Aorta (tissue), 5 donors: ENCODE measurements at places on chromosomes 6 and 20.

GRCh38 chr6:36838896-36839748, at the start of gene CPNE5:
Gene CPNE5 (minus strand): TSS chr6:36839444. CDS start chr6:36839377, 67 bp downstream.
- no peak within 1 kb of the TSS for H3K27ac ChIP-seq
- H3K36me3 ChIP-seq = no peaks in the 10 kb centered on the region
- no peak for DNase-seq
- H3K27me3 ChIP-seq = no peaks in the 10 kb centered on the region
- no peaks in the 10 kb centered on the region for H3K4me1 ChIP-seq

GRCh38 chr6:164533045-164533362, 776.4 kb downstream of the C6orf118 start:
- no peaks in the 10 kb centered on the region for H3K36me3 ChIP-seq
- no peak overlapping the region for H3K4me3 ChIP-seq
- no peaks in the 10 kb centered on the region for H3K27me3 ChIP-seq
- no peak for DNase-seq

DNA sequence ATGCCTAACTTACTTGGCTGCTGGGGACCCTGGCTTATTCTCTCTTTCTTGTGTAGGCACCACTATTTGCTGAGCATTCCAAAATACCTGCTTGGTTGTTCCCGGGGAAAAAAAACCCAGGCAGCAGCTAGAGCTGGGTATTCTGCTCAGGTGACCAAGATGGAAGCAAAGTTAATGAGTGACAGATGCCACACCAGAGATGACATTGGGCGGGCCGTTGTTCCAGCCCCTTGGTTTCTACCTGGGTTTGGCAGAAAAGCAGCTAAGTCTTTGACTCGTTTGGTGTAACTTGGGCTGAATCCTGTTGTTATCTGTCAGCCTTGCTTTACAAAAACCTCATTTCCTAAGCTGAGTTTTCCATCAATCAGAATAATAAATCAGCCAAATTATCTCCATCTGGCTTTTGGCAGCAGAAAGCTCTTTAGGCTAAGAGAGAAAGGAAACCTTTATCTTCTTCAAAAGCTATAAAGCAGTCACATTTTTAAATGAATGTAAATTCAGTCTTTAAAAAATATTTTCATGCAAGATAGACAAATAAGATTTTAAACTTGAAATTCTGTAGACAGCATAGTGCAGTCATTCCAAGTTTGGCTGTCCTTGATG, 202.0 kb upstream of the GMDS start:
- H3K4me3 ChIP-seq = no peak overlapping the region
- H3K27ac ChIP-seq = no peak overlapping the region
- H3K27me3 ChIP-seq = no peaks in the 10 kb centered on the region
- no peaks in the 10 kb centered on the region for H3K36me3 ChIP-seq

DNA sequence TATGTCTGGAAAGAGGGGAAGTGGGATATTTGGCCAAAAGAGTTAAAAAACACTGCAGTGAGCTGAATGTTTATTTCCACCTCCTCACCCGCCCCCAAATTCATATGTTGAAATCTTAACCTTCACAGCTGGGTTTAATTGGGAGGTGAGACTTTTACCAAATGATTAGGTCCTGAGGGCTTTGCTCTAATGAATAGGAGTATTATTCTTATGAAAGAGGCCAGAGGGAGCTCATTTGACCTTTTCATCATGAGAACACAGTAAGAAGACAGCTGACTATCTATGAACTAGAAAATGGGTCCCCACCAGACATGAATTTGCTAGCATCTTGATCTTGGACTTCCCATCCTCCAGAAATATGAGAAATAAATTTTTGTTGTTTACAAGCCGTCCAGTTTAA, 1028.9 kb downstream of the PHF3 start:
- H3K4me1 ChIP-seq = no peaks in the 10 kb centered on the region
- H3K27ac ChIP-seq = no peak overlapping the region

- H3K4me3 ChIP-seq = no peak overlapping the region
- no peaks in the 10 kb centered on the region for H3K27me3 ChIP-seq
- no peak overlapping the region for H3K27ac ChIP-seq
- DNase-seq = no peak
- no peaks in the 10 kb centered on the region for H3K4me1 ChIP-seq
- H3K36me3 ChIP-seq = no peaks in the 10 kb centered on the region
Observed at GRCh38 chr6:617456-618100, 39.3 kb downstream of the HUS1B start.

DNA sequence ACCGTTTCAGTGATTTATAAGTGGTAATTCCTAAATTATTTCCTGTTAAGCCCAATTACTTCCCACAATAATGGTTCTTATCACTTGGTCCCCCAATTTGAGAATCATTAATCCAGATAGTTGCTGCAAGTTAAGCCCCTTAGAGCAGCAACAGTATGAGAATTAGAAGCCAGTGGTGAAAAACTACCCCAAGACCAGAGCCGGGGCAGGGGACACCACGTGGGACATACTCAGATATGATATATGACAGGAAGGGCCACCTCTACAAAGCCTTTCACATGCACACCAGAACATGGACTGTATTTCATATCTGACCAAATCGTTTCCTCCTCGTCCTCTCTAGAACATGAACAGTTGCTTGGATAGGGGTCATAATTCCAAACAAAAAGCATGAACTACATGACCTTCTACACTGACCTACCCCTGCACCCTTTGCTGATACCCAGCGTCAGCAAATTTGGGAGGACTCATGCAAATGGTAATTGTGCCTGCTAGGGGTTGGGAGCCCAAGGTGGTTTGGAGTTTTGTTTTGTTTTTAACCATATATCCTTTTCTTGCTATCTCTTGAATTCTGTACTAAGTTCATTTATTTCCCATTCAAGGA, 3.9 kb downstream of the JAG1 start:
- H3K27ac ChIP-seq = no peak overlapping the region
- peaks cover 2% of the 10 kb centered on the region for H3K4me1 ChIP-seq
- peak overlapping the region; percentile 87 for H3K4me3 ChIP-seq
- H3K27me3 ChIP-seq = no peaks in the 10 kb centered on the region
- H3K36me3 ChIP-seq = no peaks in the 10 kb centered on the region
- no peak for DNase-seq

GRCh38 chr6:149545258-149545753, 537 bp downstream of the PPIL4 start:
- no peaks in the 10 kb centered on the region for H3K4me1 ChIP-seq
- no peaks in the 10 kb centered on the region for H3K27me3 ChIP-seq
- no peaks in the 10 kb centered on the region for H3K36me3 ChIP-seq
- peak; percentile 63 for DNase-seq
- H3K27ac ChIP-seq = peak overlapping the region; percentile 79
